ENCODE measurements at places on chromosomes 1 and 21. TPM values are rescaled to one million over a fixed set of nuclear protein-coding genes. Genes with fewer than 3 reads are reported as not detected.
A peak's percentile ranks its signal among the peaks of the same experiment; 100 is the strongest.

- peak; percentile 87 for DNase-seq
- H3K36me3 ChIP-seq, result peaks cover 24% of the 10 kb centered on the region
- peaks cover 17% of the 10 kb centered on the region for H3K4me1 ChIP-seq
- peak within 1 kb of the TSS; percentile 83 for H3K4me3 ChIP-seq
- peak within 1 kb of the TSS; percentile 82 for H3K27ac ChIP-seq
Measured at GRCh38 chr1:1273512-1274298, at the start of gene UBE2J2. UBE2J2 (minus strand) TSS chr1:1273854; CDS start chr1:1267992, 5,862 bp downstream.

The TSSK3 gene
- total RNA-seq, result 2.0 TPM

The CADM3 gene
- total RNA-seq, result 207 TPM

The SLC35F3 gene
- total RNA-seq, result 3.3 TPM

- no peaks in the 10 kb centered on the region for H3K27me3 ChIP-seq
- H3K27ac ChIP-seq, result no peak overlapping the region
- H3K4me1 ChIP-seq, result peaks cover 8% of the 10 kb centered on the region
- H3K4me3 ChIP-seq, result no peak overlapping the region
- no peak for DNase-seq
Measured at GRCh38 chr1:115310581-115311473, 27.2 kb downstream of the NGF start.

DNA sequence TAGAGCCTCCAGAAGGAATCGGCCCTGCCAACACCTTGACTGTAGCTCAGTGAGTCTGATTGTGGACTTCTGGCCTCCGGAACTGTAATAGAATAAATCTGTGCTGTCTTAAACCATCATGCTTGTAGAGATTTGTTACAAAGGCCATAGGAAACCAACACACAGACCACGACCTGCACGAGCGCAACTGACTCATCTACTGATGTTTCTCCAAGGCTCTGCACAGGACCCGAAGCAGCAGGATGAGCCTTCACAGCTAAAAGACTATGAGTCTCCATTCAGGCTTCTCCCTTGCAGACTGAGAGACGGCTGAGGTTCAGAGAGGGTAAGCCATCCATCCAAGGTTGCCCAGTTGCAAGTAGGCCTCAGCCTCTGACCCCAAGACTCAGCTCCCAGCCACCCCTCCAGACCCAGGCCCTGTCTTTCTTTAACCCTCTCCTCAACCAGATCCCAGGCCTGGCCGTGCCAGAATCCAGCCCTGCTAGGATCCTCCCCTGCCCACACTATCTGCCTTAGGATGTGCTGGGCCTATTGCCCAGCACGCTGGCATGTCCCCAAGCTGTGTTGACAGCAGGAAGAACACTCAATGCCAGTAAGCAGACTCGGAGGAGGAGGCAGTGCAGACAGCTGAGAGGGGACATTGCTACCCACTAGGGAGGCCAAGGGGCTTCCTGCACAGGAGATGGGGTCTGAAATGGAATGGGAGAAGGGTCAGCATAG lies 109.0 kb downstream of the HMGB4 start:
- H3K4me1 ChIP-seq, result no peaks in the 10 kb centered on the region
- no peak overlapping the region for H3K4me3 ChIP-seq
- H3K27ac ChIP-seq, result no peak overlapping the region
- H3K27me3 ChIP-seq, result no peaks in the 10 kb centered on the region
